ENCODE measurements at places on chromosomes 1 and 21.

DNA sequence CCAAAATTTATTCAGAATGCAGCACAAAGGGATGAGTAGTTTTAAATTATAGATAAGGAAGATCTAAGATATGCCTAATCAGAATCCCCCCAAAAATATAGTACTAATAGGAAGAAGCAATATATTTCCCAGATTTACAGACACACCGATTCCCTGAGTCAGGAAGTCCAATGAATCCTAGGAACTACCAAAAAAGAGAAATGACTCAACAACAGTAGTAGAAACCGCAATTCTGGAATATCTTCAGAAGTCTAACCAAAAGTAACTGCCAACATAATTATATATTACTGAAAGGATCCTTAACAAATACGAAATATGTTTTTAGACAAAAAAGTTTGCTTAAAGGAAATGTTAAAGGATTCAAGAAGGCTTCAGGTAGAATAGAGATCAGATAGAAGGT, 10.3 kb downstream of the AHCTF1 start:
- no peak for DNase-seq

- no peak for DNase-seq
Observed at GRCh38 chr21:20016435-20017005, 981.7 kb upstream of the NCAM2 start.

DNA sequence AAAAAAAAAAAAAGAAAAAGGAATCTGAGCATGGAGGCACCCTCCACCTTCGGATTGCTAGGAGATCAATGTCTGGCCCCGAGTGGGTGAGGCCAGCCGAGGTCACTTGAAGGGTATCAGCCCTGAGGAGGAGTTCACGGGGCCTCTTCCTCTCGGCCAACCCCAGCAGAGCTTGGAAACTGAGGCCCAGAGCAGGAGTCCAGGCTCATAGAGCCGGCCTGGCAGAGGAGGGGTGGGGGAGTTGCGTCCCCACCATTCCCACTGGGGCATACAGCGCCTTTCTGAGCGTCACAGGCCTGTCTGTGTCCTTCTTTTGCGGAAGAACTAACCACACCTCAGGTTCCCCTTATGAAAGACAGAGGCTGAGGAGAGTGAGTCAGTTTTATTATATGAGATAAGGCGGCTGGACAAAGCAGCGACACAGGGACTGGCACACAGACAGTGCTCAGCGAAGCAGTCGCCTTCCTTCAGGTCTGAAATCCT, 17.1 kb upstream of the EPHA2 start:
- DNase-seq = no peak

GRCh38 chr1:192729500-192729899, 79.3 kb upstream of the RGS2 start:
- no peak for DNase-seq

DNA sequence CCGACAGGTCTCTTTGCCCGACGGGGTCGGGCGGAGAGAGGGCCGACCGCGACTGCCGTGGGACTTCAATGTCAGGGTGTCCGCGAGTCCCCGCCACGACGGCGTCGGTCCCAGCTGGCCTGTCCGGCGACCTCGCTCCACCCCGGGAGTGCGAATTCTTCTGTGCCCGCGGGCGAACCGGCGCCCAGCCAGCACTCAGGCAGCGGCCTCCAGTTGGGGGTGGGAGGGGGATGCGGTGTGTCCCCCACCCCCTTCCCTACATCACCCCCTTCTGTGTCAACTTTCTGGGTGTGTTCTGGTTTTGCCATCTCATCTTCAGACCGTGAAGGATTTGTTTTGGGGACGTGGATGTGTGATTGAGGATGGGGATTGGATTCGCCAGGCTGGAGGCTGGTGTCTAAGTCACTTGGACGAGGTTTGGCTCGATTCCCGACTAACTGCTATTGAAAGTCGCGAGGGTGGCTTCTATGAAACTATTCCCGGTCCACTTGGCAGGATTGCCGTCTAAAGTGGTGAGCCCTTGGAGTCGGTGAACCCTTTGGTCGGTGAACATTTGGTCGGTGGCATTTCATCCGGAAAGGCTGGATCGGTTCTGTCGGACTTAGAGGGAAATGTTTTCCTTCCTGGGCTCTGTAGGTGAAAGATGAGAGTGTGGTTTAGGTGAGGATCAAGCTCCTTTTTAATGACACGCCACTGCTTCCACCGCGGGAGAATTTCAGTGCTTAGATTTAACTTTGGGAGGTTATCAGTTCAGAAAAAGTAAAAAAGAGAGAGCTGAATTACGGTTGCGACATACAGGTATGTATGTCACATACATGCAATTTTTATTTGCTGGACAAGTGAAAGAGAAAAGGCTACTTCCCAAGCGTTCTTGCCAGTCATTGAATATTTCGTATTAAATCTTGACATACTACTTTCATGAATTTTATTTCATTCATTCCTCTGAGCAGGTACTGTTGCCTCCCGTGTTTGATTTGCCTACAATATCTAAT, 771 bp downstream of the ABCD3 start:
- DNase-seq = no peak

- DNase-seq = no peak
Observed at GRCh38 chr1:26986658-26987057, 6.8 kb upstream of the TRNP1 start.
